ENCODE measurements at places on chromosomes 7 and 10.

DNA sequence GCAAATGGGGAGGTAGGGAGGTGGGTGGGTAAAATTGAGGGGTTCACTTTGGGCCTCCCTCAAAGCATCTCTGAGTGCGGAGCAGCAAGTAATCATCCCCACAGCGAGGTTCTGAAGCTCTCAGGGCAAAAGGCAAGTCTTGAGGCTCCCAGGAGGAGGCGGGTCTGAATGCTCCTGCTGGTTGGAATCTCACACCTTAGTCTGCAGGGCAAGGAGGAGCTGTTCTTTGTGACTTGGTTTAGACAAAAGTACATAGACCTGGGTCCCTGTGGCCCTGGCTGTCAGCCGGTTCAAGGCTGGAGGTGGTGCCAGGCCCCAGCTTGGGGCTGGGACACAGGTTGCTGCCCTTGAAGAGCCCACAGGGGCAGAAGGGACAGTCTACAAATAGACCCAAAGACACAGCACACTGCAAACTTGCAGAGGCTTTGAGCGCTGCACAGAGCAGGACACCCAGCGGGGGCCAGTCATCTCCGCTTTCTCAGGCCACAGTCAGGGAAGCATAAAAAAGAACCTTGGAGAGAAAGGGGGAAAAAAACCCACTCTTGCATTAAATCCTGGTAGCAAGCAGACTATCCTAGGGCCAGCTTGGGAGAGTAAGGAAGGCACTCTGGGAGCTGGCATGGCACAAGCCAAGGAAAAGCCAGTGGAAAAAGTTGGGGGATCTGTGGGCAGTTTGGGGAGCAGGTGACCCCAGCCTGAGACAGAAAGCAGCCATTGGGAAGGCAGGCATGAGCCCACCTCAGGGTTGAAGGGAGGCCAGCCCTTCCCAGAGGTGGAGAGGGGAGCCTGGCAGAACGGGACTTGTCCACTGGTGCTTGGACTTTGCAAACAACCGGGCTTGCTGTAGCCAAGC lies 926 bp upstream of the C10orf71 start:
- no peak for DNase-seq

- no peak for DNase-seq
Observed at GRCh38 chr10:52332815-52333214, 18.7 kb downstream of the DKK1 start.

DNA sequence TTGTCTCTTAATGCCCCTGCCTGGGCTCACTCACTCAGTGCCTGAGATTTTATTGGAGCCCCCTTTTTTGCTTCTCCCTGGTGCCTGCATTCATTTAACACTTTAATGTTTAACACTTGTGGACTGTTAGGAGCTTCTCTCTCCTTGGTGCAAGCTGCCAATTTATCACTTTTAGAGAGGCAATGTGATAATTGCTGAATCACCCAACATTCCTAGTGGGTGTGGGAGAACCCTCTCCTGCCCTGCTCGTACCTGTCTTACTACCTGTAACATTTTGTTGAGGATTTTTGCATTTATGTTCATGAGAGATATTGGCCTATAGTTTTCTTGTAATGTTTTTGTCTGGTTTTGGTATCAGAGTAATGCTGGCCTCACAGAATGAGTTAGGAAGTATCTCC lies 13.2 kb downstream of the STAM start:
- no peak for DNase-seq

- DNase-seq = no peak
Observed at GRCh38 chr10:126839094-126839761, 66.0 kb upstream of the DOCK1 start.

DNA sequence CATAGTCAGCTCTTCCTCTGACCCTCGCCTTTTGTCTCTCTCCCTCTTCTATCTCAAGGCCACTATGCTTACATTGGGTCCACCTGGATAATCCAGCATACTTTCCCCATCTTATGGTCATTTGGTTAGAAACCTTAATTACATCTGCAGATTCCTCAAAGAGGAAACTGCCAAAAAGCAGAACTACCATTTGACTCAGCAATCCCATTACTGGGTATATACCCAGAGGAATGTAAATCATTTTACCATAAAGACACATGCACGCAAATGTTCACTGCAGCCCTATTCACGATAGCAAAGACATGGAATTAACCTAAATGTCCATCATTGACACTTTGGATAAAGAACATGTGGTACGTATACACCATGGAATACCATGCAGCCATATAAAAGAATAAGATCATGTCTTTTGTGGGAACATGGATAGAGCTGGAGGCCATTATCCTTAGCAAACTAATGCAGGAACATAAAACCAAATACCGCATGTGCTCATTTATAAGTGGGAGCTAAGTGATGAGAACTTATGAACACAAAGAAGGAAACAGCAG lies 114.8 kb upstream of the NPY start:
- DNase-seq = no peak

GRCh38 chr10:98098247-98098646 lies 36.2 kb upstream of the R3HCC1L start:
- no peak for DNase-seq

GRCh38 chr10:34360984-34361383 lies 454.1 kb downstream of the PARD3 start:
- no peak for DNase-seq

- no peak for DNase-seq
Observed at GRCh38 chr7:133082390-133082766, 488 bp upstream of the CHCHD3 start.

DNA sequence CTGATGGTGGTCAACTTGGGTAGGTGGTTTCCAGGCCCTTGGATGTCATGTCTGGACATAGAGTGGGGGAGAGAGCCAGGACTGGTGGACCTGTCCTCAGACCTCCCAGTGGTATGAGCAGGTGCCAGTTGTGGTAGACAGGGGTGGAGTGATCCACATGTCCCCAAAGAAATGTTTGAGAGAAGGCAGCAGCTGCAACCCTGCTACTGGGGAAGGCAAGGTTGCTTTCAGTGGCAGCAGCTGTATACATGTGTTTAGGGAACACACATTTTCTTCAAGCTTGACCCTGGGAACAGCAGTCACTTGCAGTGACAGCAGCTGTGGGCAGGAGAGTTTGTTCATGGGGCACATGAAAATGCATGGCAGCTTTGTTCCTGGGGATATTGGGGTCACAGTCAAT lies 882.6 kb upstream of the C7orf33 start:
- DNase-seq = no peak

- no peak for DNase-seq
Observed at GRCh38 chr7:140237390-140237789, 60.6 kb upstream of the KDM7A start.

DNA sequence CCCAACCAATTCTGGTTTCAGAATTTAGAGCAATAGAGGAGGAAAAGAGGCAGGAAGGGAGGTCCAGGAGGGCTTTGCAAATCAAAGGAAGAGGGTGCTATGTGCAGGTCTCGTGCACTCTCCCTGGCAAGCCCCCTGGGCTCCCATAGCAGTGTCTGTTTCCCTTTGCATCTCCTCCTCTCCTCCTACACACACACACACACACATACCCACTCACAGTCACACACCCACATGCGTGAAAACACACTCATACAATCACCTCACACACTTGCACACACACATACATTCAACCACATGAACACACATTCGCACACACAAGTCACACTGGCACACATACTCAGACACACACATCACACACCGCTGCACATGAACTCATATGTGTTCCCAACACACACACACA lies 105.3 kb downstream of the OAT start:
- no peak for DNase-seq

GRCh38 chr10:131177431-131178327 lies 133.8 kb downstream of the TCERG1L start:
- no peak for DNase-seq

DNA sequence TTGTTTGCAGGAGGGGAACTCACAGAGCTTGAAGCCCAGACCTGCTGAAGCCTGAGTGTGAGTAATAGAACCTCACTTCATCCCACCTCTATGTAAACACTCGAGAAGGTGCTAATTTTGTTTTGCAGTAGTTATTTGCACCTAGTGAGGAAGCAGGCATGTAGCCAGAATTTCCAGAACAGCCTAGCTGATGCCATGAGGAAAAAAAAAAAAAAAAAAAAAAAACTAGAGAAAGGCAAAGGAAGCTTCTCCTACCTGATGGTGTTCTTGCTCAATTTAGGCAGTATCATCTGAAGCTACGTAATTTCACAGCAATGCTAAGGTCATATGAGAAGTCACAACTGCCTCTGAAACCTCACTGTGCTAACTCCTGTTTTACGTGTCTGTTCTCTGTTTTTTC lies 13.6 kb upstream of the GPR37 start:
- DNase-seq = no peak

GRCh38 chr7:87199241-87199640 lies 20.3 kb downstream of the TMEM243 start:
- DNase-seq = no peak

DNA sequence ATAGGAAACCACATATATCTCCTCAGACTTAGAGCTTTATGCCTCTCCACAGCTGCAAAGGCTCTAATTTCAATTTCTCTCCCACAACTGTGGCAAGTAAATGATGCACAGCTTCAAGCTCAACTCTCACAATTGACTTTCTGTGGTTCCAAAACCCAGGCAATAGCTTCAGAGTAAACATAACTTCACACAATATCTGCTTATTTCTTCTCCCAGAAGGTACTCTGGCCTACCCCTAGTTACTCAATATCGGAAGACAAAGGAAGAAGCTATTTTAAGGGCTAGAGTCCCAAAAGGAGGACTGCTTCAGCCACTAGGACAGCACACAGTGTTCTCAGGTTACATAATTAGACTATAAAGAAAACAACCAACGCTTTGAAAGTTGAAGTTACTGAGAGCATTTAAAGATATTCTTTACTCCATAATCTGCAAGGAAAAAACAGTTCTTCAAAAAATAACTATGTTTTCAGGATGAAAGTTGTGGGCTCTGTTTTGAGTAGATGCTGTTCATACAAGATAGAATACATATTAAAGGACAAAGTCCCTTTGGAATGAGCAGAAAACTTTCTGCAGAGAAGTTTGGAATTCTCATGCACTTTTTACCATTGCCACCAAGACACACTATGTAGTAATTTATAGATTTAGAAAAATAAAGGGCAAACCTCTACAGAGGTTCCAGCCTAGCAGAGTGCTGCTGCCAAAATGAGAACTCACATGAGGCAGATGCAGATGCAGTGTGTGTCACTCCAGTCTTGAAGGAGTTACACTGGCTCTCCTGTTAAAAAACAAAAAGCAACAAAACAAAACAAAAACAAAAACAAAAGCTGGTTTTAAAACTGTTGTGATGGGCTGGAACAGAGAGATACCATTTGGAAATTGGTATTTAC lies 81.8 kb downstream of the NT5C2 start:
- DNase-seq = no peak

- DNase-seq = no peak
Observed at GRCh38 chr10:37101261-37101660, 24.1 kb upstream of the ANKRD30A start.
